ENCODE measurements at places on chromosomes 16 and 17.

DNA sequence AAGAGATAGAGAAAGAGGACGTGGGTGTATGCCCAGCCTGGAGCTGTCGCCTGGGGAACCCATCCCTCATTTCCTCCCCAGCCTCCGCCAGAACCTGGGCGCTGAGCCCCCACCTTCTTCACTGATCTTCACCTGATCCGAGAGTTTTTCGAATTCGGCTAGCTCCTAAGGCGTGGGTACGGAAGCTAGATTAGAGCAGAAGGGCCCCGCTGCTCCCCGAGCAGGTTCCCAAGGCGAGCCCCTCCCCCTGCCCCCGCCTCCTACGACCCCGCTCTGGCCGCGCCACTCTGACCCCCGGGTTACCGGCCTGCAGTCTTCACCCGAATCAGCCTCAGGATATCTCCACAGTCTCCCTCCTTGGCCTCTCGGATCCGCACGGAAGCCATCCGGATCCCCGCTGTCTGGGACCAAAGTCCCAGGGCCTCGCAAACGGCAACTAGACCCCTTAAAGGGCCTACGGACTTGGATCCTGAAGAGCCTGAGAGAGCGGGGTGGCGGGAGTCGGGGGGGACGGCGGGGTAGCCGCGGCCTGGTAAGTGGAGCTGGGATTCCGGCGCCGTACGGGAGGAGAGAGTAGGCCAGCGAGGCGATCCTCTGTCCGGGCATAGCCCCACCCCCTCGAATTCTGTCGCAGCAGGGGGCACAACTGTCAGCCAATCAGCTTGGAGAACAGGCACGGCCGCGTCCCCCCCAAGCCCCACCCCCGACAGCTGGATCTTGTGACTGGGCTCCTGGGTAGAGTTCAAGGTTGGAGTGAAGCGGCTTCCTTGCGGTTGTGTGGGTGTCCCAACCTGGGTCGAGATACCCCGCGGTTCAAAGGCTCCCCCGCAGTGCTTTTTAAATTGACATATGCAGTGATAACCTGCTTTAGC is at the start of gene SAT2:
SAT2 (minus strand) TSS at position 572 of the 872 bp plus-strand sequence; CDS start at position 386, 186 bp downstream.
- H3K4me1 ChIP-seq, result peaks cover 10% of the 10 kb centered on the region
- no peaks in the 10 kb centered on the region for H3K27me3 ChIP-seq
- DNase-seq, result peak; percentile 93
- H3K4me3 ChIP-seq, result peak within 1 kb of the TSS; percentile 87

DNA sequence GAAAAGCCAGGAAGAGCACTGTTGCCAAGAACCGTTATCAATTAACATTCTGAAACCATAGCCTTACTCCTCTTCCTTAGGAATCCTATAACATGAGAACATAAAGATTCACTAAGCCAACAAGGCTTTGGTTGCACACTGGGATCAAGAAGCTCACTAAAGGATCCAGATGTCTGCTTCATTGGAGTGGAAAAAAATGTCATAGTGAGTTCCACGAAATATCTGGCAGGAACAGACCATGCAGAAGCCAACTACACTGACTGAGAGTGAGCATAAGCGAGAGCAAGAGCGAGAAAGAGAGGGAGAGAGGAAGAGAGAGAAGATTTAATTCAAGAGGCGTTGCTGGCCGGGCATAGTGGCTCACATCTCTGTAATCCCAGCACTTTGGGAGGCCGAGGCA is 13.4 kb upstream of the MEIOC start:
- no peak for DNase-seq
- H3K4me1 ChIP-seq, result no peaks in the 10 kb centered on the region
- H3K27me3 ChIP-seq, result peaks cover 10% of the 10 kb centered on the region
- H3K4me3 ChIP-seq, result no peak overlapping the region

GRCh38 chr17:38341035-38341721 is 2.6 kb downstream of the GPR179 start:
- H3K4me3 ChIP-seq, result no peak overlapping the region
- H3K27me3 ChIP-seq, result no peaks in the 10 kb centered on the region
- no peaks in the 10 kb centered on the region for H3K4me1 ChIP-seq
- no peak for DNase-seq

- peak overlapping the region; percentile 89 for H3K27ac ChIP-seq
- DNase-seq, result peak; percentile 70
- peaks cover 31% of the 10 kb centered on the region for H3K4me1 ChIP-seq
- no peaks in the 10 kb centered on the region for H3K27me3 ChIP-seq
These were observed 3.1 kb upstream of the MED11 start for GRCh38 chr17:4728124-4728523.

- no peaks in the 10 kb centered on the region for H3K27me3 ChIP-seq
- peaks cover 88% of the 10 kb centered on the region for H3K4me1 ChIP-seq
- H3K4me3 ChIP-seq, result no peak overlapping the region
- H3K36me3 ChIP-seq, result peaks cover 92% of the 10 kb centered on the region
- DNase-seq, result no peak
- H3K27ac ChIP-seq, result peak overlapping the region; percentile 88
These were observed 22.7 kb downstream of the HAPSTR1 start for GRCh38 chr16:9114112-9114511.
